ENCODE measurements at places on chromosomes 11 and 22.
A peak's percentile ranks its signal among the peaks of the same experiment; 100 is the strongest.

DNA sequence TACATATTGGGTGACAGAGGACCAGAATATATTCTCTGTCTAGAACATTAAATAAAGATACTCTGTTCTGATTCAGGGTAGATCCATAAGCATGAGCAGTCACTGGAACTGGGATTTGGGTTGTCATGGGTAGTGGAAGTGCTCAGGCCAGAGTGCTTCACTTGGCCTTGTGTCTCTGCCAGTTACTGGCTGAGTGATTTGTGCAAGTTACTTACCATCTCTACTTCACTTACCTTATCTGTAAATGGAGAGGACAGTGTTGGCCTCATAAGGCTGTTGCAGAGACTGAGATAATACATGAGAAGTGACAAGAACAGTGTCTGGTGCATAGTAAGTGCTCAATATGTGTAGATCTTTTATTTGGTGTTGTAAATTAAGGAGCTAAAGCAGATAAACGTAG lies 17.6 kb downstream of the ATXN10 start:
- DNase-seq: no peak

- no peak for DNase-seq
These were observed 35.2 kb downstream of the GDPD5 start for GRCh38 chr11:75490221-75491181.

DNA sequence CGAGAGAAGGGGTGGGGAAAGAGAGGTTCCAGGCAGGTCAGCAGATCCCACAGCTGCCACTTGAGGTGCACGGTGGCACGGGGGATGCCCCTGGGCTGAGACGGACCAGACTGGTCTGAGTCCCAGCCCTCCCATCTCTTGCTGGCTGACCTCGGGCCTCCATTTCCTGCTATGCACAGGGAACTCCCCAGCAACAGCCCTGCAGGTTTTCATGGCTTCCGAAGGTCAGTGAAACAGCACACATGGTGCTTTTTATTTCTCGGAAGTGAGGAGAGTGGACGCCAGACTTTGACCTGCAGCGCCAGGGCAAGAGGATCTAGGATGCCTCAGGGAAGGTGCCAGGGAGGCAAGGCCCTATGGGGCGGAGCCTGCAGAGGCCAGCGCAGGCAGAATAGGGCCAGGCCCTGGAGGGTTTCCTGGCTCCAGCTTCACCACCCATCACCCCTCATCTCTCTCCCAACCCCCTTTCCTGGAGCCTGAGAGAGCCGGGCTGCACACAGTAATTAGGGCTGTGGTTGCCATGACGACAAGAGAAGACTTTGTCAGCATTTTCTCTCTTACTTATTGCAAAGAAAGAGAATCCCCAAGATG lies 29.5 kb downstream of the SLC22A12 start:
- DNase-seq: peak; percentile 51

DNA sequence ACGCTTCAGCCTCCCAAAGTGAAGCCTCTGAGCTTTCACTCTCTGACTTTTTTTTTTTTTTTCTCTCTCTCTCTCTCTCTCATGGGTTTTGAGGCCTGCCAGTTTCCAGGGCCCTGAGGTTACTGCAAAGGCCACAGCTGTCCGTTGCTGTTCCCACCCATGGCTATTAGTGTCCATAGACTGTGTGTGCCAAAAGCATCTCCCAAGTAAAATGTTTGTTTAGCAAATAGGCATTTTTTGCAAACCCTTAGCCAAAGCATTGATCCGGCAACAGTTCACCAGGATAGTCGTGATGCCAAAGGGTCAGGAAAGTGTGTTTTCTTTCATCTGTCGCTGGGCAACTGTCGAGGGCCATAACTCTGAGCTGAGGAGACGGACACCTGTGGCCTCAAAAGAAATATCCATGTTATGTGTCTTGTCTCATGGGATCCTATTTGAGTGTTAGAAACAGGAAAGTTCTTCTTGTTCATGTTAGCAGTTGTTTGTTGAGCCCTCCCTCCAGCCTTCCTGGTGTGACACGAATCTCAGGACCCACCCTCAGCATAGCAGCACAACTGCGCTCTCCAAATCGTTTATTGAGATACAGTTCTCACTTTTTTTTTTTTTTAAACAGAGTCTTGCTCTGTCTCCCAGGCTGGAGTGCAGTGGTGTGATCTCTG lies 18.4 kb downstream of the FADS2 start:
- DNase-seq: no peak

GRCh38 chr11:12441231-12441861 lies 64.0 kb downstream of the PARVA start:
- no peak for DNase-seq

DNA sequence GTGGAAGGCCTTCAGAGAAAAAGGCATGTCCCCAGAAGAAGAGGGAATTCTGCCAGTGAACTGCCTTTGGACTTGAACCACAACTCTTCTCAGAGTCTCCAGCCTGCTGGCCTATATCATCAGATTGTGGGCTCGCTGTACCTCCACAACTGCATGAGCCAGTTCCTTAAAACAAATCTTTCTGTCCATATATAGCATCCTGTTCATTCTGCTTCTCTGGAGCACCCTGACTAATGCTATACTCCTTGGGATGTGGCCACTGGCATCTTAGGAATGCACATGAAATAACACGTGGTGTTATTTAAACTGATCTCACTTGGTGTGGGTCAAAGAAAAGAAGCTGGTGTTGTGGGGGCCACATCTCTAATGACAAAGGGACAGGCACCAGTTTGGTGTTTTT lies 58.3 kb upstream of the VSTM5 start:
- DNase-seq: no peak

DNA sequence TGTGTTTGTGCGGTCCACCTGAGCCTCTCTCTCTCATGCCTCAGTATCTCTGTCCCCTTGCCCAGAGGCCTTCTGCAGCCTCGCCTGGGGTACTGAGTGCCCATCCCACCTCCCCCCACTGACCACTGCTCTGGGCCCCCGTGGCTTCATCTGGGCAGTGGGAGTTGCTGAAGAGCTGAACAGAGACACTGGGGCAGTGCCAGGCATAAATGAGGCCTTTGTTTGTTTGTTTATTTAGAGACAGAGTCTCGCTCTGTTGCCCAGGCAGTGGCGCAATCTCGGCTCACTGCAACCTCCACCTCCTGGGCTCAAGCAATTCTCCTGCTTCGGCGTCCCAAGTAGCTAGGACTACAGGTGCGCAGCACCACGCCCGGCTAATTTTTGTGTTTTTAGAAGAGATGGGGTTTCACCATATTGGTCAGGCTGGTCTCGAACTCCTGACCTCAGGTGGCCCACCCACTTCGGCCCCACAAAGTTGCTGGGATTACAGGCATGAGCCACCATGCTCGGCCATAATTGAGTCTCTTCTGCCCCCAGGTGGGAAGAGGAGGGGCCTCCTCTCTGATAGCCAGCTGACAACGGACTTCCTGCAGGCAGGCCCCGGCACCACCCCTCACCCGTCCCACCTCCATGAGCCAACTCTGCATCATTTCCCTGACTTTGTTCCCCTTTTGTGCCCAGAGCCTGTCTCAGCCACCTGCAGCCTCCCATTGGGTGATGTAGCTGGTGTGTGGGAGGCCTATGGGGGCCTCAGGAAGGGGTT lies 9.3 kb downstream of the CRYBB3 start:
- DNase-seq: no peak

DNA sequence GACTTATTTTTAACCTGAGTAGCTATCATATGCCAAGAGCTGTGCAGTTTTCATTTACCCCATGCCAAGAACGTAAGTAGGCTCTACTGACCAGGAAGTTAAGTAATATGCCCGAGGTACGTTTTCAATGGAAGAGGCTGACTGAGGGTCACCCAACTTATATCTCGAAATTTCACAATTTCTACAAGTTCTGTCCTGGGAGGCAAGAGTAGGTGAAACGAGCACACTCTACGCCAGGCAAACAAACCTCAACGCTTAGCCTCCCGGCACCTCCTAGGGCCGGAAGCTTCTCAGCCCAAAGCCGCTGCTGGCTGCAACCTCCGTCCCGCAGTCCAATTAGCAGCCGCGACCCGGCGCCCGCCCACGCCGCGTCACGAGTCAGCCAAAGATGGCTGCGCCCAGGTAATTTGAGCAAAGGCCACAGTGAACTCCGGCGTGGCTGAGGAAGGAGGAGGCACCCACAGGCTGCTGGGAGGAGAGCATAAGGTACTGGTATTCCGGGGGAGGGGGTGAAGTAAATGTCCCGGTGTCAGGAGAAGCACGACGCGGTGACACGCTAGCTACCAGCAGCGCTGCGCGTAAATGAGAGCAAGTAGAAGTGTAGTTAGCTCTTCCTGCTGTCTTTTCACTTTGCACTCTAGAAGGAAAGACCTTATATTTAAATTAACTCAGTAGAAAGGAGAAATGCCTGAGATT lies at the start of gene TMEM126A:
Gene TMEM126A (plus strand): TSS at position 364 of the 696 bp plus-strand sequence. CDS start 2,289 bp downstream, outside the sequence.
- peak; percentile 86 for DNase-seq

DNA sequence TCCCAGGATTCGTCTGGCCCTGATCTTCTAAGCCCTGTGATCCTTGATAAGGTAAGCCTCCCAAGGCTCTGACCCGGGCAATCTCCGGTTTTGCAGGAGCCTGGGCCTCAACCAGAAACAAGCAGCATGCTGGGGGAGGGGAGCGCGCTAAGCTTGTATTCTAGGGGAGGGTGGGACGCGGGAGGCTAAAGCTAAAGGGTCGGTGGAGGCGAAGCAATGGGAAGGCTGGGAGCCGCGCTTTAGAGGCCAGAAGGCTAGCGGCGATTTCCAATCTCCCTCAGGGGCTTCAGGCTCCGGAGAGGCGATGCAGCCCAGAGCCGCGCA lies 753 bp downstream of the PTPN5 start:
- no peak for DNase-seq

- DNase-seq: no peak
These were observed 5.3 kb downstream of the TYR start for GRCh38 chr11:89182773-89183518.

GRCh38 chr11:19311308-19312030 lies 70.7 kb upstream of the E2F8 start:
- DNase-seq: peak; percentile 15

Data from occipital lobe (tissue), 3 donors.